ENCODE measurements at places on chromosomes 6 and 20.

DNA sequence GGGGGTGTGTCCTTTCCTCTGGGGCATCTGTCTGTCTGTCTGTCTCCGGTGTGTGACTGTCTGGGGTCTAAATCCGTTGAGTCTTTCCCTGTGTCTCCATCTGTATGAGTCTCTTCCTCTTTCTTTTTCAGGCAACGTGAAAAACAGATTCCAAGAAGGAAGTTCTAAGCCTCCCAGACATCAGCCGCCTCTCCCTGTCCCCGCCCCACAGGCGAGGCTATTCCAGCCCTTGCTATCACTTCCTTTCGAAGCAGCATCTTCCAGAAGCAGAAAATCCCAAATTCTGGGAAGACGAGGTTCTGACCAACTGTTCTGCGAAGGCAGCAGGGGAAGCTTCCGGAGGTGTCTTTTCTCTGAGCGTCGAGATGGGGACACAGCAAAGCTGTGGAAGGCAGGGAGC, 34.0 kb downstream of the PMEPA1 start:
- no peak for DNase-seq

GRCh38 chr20:63893999-63894357, 948 bp upstream of the DNAJC5 start:
- DNase-seq, result no peak

DNA sequence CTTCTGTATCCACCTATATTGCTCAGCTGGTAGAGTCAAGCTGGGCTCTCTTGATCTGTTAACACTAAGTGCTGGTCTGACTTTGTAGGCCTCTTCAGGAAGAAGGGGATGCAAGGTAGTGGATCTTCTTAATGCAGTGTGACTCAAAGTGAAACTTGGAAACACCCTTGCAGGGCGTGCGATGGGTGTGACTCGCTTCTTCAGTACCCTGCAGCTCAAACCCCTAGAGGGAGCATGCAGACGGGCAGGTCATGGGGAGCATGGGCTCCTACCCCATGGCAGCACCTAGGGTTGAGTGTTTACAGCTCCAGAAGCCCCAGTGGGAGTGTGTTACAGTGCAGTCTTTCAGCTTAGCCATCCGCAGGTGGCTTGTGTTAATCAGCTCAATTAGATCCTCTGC, 757 bp upstream of the SAMD3 start:
- DNase-seq, result peak; percentile 14

GRCh38 chr6:142737368-142738034, 207.5 kb downstream of the HIVEP2 start:
- DNase-seq, result no peak

DNA sequence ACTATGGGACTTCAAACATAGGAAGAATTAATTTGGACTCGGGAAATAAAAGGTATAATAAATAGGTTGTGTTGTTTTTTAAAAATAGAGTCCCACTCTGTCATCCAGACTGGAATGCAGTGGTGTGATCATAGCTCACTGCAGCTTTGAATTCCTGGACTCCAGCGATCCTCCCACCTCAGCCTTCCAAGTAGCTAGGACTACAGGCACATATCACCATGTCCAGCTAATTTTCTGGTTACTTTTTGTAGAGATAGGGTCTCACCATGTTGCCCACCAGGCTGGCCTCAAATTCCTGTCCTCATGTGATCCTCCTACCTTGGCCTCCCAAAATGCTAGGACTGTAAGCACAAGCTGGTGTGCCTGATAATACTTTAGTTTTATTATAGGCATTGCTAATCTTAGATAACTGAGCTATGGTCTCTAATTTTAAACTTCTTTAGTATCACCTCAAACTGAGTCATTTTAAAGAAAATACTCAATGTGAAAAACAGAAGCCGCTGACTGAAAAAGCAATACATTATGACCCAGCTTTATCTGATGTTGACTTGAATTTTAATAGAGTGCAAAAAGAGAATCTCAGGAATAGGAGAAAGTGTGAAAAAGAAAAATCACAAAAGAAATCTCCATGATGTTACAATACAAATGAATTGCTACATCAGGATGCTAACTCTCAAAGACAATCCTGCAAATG, 251.0 kb downstream of the RNGTT start:
- DNase-seq, result no peak

DNA sequence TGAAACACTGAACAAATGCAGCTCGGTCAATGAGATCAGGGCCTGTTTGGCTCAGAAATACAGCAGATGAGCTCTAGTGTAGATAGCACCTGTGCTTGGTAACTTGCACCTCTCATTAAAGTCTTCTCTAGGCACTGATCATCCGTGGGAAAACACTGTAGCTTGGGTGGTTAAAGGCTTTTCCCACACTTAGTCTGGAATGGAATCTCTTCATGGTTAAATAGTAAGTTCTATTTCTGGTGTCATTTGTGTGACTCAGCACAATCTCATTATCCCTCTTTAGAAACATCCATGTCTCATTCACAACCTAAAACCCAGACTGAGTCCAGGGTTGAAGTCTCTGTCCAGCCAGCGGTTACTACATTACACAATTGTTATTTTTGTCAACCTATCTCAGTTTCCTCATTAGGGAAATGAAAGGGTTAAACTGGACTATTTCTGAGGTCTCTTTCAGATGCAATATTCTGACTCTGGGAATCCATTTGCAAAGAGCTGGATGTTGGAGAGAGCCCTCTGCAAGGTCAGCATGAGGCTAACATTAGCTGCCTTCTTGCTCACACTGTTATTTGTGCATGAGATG, 125.0 kb downstream of the ZDHHC14 start:
- DNase-seq, result no peak

DNA sequence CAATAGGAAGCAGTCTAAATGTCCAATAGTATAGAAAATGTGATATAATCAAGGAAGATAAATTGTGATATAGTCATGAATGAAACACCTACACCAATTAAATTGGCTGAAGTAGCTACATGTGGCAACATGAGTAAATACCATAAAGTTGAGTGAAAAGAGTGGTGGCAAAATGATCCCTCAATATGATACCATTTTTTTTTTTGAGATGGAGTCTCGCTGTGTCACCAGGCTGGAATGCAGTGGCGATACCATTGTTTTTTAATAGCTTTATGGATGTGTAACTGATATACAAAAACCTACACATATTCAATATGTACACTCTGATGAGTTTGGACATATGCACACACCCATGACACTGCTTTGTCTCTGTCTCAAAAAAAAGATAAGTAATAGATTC, 20.9 kb upstream of the ILRUN start:
- DNase-seq, result no peak

DNA sequence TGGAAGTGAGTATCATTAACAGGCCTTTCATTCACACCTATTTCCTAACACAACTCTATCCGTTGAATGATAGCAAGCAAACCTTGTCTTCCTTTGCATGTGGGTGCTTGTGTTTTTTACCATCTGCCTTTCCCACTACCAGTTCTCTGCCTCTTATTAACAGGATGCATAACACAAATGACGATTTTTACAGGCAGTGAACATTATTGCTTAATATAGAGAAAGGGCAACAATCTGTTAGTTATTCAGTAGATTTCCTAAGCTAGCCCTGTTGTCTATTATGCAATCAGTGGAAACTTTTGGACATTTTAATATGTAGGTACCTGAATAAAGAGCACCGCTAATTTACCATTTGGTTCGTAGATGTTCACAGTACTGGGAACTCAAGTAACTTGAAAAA, 348.8 kb upstream of the PLCB4 start:
- DNase-seq, result no peak

- DNase-seq, result no peak
Observed at GRCh38 chr20:21513181-21513663, 642 bp downstream of the NKX2-2 start.

- DNase-seq, result no peak
Observed at GRCh38 chr6:114989279-114989964, 646.6 kb upstream of the HS3ST5 start.
